ENCODE measurements at places on chromosomes 3 and 15. TPM values are rescaled to one million over a fixed set of nuclear protein-coding genes. Genes with fewer than 3 reads are reported as not detected.

TP63 gene
- total RNA-seq, result 0.25 TPM

GOLGA6D gene
- under 0.01 TPM for total RNA-seq

CELF6 gene
- 10.3 TPM for total RNA-seq

SST gene
- 17.9 TPM for total RNA-seq

ARHGAP11A gene
- 11.6 TPM for total RNA-seq

GP9 gene
- 0.25 TPM for total RNA-seq

IL5RA gene
- total RNA-seq, result 0.49 TPM

DUOXA2 gene
- total RNA-seq, result not detected

EBLN2 gene
- total RNA-seq, result 3.9 TPM

IRAK2 gene
- total RNA-seq, result 3.4 TPM

HES1 gene
- total RNA-seq, result 16.2 TPM

CISH gene
- 0.74 TPM for total RNA-seq

VIPR1 gene
- total RNA-seq, result under 0.01 TPM

OXNAD1 gene
- total RNA-seq, result 9.8 TPM

XXYLT1 gene
- 19.7 TPM for total RNA-seq

RGMA gene
- total RNA-seq, result 16.2 TPM

SYNPR gene
- total RNA-seq, result 44.5 TPM

SKIL gene
- 68.6 TPM for total RNA-seq

CYP1A1 gene
- 0.25 TPM for total RNA-seq

SPRED1 gene
- total RNA-seq, result 49.9 TPM

TRPM1 gene
- not detected for total RNA-seq

SPTBN5 gene
- 0.25 TPM for total RNA-seq

DNAH1 gene
- total RNA-seq, result 1.7 TPM

HCN4 gene
- 4.4 TPM for total RNA-seq

HEG1 gene
- 15.0 TPM for total RNA-seq

ABCC5 gene
- total RNA-seq, result 37.1 TPM

ADCY5 gene
- total RNA-seq, result 22.1 TPM

NBEAL2 gene
- 3.2 TPM for total RNA-seq

MYO1E gene
- total RNA-seq, result 13.8 TPM

HIGD2B gene
- total RNA-seq, result not detected

THSD4 gene
- total RNA-seq, result 3.0 TPM
